Hematopoietic multipotent progenitor cell treated with erythropoietin and hydrocortisone succinate and interleukin-3 and kit ligand, for 15 days (in vitro differentiated cells): ENCODE measurements at places on chromosomes 13 and 19.

GRCh38 chr13:40999416-40999815, 19.7 kb downstream of the ELF1 start:
- DNase-seq, result no peak

- DNase-seq, result peak; percentile 33
These were observed 27.7 kb downstream of the TMEM161A start for GRCh38 chr19:19110410-19111135.

DNA sequence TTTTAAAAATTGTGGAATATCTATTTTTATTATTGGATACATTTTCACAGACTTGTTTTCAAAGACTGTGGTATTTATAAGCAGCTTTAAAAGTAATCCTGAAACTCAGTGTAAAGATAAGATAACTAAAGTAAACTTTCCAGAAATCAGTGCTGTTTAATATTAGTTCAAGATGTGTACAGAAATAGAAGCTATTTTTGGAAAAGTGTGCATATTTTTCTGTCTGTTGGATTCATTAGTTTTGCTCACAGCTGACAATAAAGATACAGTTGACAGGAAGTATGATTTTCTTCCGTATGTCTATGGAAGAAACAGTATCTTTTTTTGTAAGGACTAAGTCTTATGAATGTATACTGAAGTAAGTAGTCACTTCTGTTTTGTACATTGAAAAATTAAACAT, 85.9 kb downstream of the GJA3 start:
- no peak for DNase-seq

DNA sequence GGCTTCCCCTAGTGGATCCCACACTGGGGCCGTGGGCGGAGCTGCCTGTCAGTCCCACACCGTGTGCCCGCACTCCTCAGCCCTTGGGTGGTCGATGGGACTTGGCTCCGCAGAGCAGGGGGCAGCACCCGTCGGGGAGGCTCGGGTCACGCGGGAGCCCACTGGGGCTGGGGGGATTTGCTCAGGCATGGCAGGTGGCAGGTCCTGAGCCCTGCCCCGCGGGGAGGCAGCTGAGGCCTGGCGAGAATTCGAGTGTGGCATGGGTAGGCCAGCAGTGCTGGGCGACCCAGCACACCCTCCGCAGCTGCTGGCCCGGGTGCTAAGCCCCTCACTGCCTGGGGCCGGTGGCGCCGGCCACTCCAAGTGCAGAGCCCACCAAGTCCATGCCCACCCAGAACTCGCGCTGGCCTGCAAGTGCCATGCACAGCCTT, 481.7 kb upstream of the PRR20A start:
- no peak for DNase-seq

DNA sequence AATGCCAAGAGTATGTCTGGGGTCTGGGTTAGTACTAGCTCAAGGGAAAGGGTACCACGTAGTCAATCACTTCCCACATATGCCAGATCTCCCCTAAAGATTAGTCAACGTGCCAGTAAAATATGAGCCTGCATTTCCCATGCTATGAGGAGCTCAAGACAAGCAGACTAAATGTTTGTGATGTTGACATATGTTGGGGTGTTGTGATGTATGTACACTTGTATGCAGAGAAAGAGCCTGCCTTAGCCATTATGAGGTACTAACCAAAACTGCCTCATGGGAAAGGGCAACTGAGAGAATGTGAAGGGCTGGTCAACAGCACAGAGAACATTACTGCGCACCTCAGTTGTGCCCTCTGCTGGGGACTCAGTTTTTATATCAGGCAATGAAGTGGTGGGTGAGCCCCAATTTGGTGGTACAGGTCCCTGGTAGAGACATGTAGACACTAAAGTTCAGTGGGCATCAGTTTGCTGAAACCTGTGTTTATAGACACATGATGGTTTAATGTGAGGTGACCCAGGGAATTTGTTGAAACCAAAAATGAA, 287.0 kb downstream of the DCT start:
- no peak for DNase-seq

- DNase-seq, result no peak
These were observed 31.6 kb downstream of the SMIM24 start for GRCh38 chr19:3448616-3449334.

DNA sequence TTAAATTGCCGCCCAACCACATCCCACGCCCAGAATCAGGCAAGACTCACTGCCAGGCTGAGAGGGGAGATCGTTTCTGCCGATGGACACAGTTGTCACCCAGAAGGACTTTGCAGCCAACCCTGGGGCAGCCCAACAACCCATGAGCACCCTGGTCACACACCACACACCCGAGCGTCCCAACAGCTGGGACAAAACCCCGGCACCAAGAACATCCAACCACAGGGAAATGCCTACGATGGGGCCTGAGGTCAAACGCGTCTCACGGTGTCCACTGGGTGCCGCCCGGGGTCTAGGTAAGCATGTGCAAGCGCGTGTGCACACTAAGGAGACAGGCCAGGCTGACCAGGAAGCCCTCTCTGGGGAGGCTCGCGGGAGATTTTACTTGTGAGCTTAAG, 13.0 kb downstream of the LMNB2 start:
- DNase-seq, result no peak

GRCh38 chr13:51495316-51495715, 42.5 kb upstream of the INTS6 start:
- DNase-seq, result no peak

DNA sequence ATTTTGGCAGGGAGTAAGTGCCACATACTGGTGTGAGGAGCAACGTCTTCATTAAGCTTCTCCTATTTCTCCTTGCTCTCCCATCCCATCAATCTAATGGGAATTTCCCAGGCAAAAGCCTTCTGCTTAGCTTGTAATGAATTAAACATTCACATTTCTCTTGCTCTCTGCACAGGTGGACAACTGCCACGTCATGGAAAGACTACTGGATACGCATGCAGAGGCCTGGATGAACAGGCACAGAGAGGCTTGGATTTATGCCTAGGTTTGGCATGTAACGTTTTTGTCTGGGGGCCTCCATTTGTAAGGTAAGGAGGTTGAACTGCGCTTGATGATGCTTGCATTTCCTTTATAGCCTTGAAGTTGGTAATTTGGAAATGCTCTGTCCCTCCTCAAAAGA, 374.8 kb downstream of the KLF12 start:
- no peak for DNase-seq

DNA sequence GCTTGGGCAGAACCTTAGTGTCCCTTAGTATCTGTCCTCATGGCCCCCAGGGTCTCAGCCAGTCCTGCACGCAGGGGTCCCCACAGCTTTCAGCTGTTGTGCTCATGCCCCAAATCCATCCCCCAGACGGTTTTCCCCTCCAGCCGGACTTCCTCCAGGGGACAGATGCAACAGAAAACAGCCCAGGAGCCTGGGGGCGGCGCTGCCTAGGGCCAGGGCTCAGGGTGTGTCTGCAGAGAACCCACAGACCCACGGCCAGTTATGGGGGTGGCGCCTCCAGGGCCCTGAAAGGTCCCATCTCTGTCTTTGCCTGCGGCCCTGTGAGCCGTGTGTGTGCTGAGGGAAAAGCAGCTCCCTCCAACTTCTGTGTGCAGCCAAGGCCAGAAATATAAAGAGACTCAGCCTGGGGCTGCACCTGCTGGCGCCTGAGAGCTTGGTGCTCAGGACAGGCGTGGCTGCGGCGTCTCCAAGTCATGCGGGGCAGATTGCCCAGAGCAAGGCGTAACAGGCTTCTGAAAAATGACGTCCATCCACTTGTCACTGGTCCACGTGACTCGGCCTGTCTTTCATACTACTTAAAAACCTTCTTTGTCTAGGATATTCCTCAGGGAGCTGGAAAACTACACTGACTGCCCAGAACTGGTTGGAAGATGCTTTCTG, 22.1 kb upstream of the F7 start:
- no peak for DNase-seq

GRCh38 chr13:109740121-109740520, 46.3 kb downstream of the IRS2 start:
- no peak for DNase-seq

- peak; percentile 26 for DNase-seq
These were observed 1.2 kb downstream of the S1PR4 start for GRCh38 chr19:3179739-3180293.

DNA sequence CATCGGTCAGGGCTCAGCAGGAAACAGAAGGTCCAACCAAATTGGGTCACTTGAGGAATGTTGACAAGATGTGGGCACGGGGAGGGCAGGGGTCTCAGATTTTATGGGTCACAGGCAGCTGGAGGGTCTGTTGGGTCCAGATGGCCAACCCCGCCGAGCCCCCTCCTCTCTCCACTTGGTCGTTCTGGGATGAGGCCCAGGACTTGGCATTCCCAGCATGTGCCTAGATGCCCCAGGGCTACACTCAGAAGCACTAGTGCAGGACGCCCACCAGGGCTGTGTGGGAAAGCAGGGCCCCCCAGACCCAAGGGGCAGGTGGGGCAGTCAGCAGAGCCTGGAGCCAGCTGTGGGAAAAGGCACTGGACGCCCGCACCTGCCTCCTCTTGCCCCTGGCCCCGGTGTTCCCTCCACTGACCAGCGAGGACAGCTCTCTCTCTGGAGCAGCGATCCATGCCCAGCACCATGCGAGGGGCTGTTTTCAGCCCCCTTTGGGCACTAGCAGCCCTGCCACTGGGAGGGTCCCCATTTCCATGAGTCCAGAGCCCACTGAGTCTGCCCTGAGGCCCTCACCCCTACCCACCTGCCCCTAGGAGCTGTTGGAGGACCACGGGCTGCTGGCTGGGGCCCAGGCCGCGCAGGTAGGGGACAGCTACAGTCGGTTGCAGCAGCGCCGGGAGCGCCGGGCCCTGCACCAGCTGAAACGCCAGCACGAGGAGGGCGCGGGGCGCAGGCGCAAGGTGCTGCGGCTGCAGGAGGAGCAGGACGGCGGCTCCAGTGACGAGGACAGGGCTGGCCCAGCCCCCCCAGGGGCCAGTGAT, 26.0 kb downstream of the DHX34 start:
- no peak for DNase-seq

DNA sequence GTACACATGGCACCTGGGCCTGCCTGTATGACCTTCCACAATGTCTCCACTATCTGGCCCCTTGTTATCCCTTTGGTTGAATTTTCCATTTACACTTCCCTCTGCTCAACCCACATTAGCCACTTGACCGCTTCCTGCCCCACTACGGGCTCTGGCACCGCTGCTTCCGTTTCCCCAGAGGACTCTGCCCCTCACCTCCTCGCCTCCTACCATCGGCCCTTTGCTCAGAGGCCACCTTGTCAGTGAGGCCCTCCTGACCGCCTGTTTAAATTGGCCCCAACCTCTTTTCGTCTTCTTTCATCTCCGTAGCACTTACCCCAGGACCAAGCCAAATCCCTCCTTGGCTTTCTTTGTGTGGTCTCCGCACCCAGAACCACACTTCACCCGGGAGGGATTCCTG, 47.4 kb downstream of the SOX1 start:
- no peak for DNase-seq

GRCh38 chr13:45439008-45439407, 20.8 kb upstream of the SLC25A30 start:
- DNase-seq, result no peak

DNA sequence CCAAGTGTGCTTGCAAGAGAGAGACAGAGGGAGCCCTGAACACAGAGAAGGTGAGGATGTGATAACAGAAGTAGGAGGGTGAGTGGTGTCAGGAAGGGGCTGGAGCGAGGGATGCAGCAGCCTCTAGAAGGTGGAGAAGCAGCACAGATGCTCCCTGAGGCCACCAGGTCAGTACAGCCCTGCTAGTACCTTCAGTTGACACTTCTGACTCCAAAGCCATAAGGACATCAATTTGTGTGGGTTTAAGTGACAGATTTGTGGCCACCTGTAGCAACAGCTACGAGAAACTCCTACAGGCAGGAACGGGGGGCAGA, 6.9 kb downstream of the ERICH4 start:
- DNase-seq, result no peak

DNA sequence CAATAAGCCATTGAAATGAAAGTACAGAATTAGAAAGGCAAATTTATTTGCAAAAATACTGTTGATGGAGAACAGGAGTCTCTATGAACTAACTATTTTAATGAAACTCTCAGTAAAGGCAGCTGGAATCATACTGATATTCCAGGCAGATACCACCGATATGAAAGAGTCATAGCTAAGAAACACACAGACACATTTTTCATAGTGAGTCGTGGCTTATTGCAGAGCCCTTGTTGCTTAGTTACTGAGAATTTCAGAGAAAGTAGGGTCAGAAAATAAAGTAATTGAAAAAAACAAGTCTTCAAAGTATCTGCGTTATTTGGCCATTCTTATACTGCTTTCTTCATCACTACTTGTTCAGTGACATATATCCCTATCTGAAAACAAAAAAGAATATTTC, 1890.9 kb downstream of the PCDH9 start:
- no peak for DNase-seq

DNA sequence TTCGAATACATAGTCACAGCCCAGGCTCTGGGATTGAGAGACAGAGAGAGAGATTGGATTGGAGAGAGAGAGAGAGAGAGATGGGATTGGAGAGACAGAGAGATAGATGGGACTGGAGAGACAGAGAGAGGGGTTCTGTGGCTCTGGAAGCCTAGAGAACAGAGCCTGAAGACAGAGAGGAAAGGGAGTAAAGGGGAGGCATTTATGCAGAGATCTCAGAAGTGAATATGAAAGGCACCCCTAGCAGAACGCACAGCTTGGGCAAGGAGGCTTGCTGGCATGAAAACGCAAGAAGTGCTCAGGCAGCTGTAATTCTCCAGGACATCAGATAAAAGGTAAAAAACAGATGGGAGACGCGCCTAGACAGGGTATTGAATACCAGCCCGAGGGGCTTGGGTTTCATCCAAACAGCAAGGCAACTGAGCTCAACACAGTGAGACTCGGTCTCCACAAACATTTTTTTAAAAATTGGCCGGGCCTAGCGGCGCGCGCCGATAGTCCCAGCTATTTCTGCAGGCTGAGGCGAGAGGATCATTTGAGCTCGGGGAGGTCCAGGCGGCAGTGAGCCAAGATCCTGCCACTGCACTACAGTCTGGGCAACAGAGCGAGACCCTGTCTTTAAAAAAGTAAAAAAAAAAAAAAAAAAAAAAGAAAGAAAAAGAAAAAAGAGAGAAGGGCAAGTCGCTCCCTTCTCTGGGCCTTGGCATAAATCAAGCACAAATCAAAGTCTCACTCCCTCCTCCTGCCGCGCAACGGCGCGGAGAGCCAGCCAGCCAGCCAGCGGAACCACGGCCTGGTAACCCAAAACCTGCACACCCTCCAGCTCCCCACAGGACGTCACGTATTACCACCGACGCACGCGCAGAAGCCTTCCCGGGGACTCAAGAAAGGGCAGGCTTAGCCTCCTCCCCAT, 774 bp upstream of the PPP2R1A start:
- DNase-seq, result no peak

DNA sequence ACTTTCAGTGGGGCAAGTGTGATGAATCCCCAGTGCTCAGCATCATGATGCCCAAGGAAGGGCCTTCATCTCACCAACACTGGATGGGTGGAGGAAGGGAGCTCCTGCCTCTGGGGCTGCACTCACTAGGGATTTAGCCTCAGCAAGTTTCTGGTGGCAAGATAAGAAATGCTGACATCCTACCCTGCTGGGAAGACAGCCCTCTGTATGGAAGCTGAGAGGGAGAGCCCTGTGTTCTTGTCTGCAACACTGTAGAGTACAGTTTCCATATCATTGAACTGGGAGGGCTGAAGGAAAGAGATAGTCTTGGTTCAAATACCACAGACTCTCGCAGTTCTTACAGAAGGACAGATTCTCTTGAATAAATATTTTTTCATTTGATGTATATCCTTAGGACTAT, 7.3 kb upstream of the ZNF460 start:
- DNase-seq, result no peak

GRCh38 chr19:49427339-49427738, 2.2 kb downstream of the GFY start:
- no peak for DNase-seq
